H1 (cell line): ENCODE measurements at places on chromosomes 16 and 17. TPM values are rescaled to one million over a fixed set of nuclear protein-coding genes. Genes with fewer than 3 reads are reported as not detected.
A peak's percentile ranks its signal among the peaks of the same experiment; 100 is the strongest.

Gene ULK2
- total RNA-seq, result 5.3 and 5.4 TPM in 2 replicates

Gene ZNF750
- not detected in 2 replicates for total RNA-seq

Gene BEAN1
- not detected in 2 replicates for total RNA-seq

Gene GRAP
- total RNA-seq, result 0.24 and 0.29 TPM in 2 replicates

Gene ZNF423
- total RNA-seq, result 52.3 and 55.0 TPM in 2 replicates

Gene ANKRD40
- 50.1 and 54.3 TPM in 2 replicates for total RNA-seq

Gene KDM6B
- 3.4 and 3.7 TPM in 2 replicates for total RNA-seq

Gene CTRB2
- not detected in 2 replicates for total RNA-seq

Gene TNRC6A
- total RNA-seq, result 97.9 and 103 TPM in 2 replicates

Gene PLCG2
- 5.6 and 6.9 TPM in 2 replicates for total RNA-seq

GRCh38 chr17:63984651-63985386, 12.1 kb upstream of the SCN4A start:
- no peak for DNase-seq

GRCh38 chr16:48862087-48862532, 252.1 kb upstream of the N4BP1 start:
- DNase-seq, result peak; percentile 29

DNA sequence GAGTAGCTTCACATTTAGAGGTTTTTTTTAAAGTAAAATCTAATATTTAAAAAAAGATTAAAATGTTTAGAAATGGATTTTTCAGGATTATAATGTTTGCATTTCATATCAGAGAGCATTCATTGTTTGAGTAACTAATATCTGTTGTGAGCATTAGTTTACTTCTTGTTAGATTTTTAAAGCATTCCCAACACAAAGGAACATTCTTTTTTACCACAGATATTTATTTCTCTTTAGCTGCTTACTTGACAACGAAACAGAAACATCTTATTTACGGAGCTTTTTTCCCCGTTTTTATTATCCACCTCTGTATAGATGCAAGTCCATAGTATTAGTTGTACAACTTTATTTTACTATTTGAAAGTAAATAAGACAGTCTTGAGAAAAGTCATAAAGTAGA, 53.0 kb downstream of the NFAT5 start:
- DNase-seq, result no peak

GRCh38 chr16:65117811-65118448, 3.9 kb downstream of the CDH11 start:
- no peak for DNase-seq

DNA sequence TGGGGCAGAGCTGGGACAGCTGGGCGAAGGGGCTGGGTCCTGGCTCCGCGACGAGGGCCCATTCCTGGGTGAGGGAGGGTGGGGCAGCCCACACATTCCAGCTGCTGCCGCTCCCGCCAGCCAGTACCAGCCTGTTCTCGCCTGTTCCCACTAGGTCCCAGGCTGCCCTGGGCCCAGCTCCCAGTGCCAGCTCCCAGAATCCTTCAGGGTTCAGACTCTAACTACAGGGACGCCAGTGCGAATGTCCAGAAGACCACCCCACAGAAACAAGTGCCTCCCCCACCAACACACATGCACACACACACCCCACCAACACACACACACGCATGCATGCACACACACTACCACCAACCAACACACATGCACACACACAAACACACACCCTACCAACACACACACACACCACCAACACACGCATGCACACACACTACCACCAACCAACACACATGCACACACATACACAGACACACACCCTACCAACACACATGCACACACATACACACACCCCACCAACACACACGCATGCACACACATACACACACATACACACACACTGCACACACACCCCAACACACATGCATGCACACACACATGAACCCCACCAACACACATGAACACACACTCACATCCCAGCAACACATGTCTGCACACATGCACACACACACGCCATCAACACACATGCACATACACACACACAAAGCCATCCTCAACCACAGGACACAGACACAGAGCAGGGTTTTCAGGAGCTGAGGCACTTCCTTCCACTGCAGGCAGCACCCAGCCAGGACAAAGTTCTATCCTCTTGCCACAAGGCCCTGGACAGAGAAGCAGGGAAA, 27.5 kb upstream of the KRT17 start:
- no peak for DNase-seq

DNA sequence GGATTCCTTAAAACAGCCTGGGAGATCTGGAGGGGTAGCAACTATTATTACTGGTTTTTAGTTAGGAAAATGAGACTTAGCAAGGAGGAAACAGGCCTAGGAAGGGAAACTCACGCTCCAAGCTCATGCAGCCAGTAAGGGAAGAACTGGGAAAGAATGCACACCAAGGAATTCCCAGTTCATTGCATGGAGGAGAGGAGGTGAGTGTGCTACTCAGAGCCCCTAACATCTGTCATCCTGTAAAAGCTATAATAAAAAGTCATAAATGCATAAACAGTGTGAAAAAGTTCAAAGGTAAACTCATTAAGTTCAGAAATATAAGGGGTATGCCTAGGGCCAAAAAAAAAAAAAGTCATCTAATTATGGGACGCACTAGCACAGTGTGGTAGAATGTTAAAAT, 25.9 kb downstream of the TMEM98 start:
- no peak for DNase-seq

GRCh38 chr16:27676839-27677238, 126.9 kb downstream of the KATNIP start:
- DNase-seq, result no peak

- no peak for DNase-seq
These were observed 60.2 kb upstream of the ARHGAP44 start for GRCh38 chr17:12729086-12729485.

- no peak for DNase-seq
These were observed 215.6 kb upstream of the MAF start for GRCh38 chr16:79816081-79816497.

- DNase-seq, result no peak
These were observed 579 bp upstream of the LRRC59 start for GRCh38 chr17:50397919-50398285.

DNA sequence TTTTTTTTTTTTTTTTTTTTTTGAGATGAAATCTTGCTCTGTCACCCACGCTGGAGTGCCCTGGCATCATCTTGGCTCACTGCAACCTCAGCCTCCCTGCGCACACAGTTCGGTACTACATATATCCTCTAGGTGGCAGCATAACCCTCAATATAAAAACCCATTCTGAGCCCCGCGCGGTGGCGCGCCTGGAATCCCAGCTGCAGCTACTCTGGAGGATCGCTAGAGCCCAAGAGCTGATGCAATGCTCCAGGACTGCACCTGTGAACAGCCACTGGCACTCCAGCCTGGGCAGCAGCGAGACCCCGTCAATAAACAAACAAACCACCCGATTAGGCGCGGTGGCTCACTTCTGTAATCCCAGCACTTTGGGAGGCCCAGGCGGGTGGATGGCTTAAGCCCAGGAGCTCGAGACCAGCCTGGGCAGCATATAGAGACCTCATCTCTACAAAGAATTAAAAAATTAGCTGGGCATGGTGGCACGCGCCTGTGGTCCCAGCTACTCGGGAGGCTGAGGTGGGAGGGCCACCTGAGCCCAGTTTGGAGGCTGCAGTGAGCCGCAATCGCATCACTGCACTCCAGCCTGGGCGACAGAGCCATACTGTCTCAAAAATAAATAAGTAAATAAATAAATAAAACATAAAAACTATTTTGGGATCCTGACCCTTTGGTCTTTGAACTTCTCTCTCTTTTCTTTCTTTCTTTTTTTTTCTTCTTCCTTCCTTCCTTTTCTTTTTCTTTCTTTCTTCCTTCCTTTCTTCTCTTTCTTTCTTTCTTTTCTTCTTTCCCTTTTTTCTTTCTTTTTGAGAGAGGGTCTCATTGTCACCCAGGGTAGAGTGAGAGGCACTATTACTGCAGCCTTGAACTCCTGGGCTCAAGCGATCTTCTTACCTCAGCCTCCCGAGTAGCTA, 15.4 kb upstream of the AKAP10 start:
- DNase-seq, result peak; percentile 93

DNA sequence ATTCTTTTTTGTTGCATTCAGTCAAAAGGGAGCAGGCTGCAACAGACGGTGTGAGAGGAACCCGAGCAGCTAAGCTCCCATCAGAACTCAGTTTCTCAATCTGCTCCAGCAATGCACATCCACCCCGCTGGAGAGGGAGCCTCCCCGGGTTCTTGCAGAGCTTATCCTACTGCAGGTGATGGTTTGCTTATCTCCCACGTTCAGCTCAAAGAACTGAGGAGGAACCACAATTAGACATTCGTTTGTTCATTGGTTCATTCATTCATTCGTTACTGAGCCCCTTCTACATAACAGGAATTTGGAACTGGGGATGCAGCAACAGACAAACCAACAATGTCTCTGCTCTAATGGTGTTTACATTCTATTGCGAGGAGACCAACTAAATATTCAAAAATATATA, 22.2 kb upstream of the ALOX15 start:
- DNase-seq, result no peak

- DNase-seq, result no peak
These were observed 2.0 kb upstream of the TOP2A start for GRCh38 chr17:40419559-40420331.

GRCh38 chr16:2815299-2815771, 1.7 kb upstream of the PRSS21 start:
- no peak for DNase-seq

DNA sequence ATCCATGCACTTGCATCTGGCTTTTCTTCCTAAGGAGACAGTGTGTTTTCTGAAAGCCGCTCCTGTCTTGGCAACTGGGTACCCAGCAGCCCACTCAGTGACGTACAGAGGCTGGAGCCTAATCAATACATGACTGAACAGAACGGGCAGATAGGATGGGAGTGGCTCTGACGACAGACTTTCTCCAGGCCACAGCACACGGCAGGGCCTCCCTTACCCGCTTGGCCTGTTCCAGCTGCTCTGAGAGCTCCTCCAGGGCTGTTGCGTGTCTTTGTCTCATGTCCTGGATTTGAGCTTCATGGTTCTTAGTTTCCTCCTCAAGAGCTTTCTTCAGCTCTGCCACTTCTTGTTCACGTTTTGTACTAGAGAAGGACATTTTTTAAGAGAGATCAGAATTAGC, 64.9 kb downstream of the NDEL1 start:
- DNase-seq, result no peak

DNA sequence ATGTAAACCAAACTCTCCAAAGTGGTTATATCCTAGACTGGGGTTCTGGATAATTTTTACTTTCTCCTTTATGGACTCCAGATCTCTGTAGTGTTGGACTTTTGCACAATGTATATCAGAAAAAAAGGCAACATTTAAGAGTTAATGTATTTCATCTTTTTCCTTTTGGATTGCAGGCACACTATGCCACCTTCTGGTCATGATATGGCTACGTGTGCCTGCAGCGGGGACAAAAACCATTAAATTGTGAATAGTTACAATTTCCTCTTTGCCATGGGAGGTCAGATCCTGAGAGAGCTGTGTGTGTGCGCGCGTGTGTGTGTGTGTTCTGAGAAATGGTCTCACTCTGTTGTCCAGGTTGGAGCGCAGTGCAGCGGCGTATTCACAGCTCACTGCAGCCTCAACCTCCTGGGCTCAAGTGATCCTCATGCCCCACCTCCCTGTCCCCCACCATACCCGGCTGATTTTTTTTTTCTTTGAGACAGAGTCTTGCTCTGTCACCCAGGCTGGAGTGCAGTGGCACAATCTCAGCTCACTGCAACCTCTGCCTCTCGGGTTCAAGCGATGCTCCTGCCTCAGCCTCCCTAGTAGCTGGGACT, 4.3 kb upstream of the SGF29 start:
- DNase-seq, result no peak

- no peak for DNase-seq
These were observed 43.6 kb upstream of the JPH3 start for GRCh38 chr16:87558682-87559081.

GRCh38 chr17:29575511-29576213, 7.2 kb downstream of the TP53I13 start:
- no peak for DNase-seq

DNA sequence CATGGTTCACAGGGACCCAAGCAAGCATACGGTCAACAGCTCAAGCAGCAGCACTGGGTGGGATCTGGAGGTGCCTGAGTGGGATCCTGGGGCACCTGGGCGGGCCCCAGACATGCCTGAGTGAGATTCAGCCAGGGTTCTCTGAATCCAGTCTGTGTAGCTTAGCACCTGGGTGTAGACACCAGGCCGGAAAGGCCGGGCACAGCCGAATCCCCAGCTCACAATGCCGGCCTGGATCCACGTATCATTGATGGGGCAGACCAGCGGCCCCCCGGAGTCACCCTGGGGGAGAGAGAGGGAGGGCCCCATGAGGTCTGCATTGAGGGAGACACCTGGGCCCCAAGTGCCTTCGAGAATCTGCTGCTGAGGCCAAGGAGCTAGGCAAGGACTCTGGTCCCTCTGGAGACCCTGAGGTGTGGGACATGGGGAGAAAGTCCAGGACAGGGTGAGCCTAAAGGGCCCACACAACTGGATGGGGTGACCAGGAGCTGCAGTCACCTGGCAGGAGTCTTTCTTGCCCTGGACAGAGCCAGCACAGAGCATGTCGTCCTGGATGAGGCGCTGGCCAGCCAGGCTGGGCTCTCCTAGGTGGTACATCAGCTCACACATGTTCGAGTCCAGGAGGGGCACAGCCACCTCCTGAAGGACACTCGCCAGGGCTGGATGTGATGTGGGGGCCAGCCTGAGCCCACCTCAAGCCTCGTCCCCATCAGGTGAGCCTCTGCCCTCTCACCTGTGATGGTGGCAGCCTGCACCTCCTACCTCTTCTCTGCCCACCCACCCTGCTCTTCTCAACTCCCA, 9.7 kb downstream of the ZG16B start:
- no peak for DNase-seq

- no peak for DNase-seq
These were observed 47.3 kb downstream of the GDE1 start for GRCh38 chr16:19474617-19475016.

GRCh38 chr16:1705688-1706385, at the start of gene MAPK8IP3:
Gene MAPK8IP3, plus strand, starts transcription at chr16:1706195. Its CDS starts 145 bp downstream, at chr16:1706340.
- peak; percentile 77 for DNase-seq

- no peak for DNase-seq
These were observed 33.9 kb downstream of the CYTH1 start for GRCh38 chr17:78748048-78748729.

DNA sequence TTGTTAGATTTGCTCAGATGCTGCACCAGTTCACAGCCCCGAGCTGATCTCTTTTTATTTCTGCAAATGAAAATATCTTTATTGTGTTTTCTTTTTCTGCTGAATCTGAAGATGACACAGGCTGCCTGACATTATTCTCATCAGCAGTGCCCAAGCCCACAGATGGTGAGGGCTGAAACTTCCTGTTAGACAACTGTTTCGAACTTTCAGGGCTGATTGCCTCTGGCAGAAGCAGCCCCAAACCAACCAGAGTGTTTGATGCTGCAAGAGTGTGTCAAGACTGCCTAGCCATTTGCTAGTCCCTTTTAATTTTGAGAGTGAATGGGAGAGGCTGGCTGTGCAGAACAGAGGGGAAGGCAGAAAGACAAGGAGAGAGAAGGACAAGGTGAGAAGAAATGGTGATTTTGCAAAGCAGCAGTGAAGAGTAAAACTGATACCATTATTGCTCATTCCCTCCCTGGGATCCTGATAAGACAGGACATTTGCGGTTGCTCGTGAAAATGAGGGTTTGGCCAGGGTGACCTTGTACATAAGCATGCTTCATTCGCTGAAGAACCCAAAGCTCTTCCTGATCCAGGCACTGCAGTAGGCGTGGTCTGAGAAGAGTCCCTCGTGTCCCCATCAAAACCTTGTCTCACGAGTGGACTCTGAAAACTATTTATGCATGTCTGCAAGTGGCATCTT, 77.2 kb downstream of the TMEM114 start:
- no peak for DNase-seq

- DNase-seq, result peak; percentile 85
These were observed 6.4 kb upstream of the GGT6 start for GRCh38 chr17:4566785-4567184.
